ENCODE measurements at places on chromosomes 16 and 17.

GRCh38 chr16:74623839-74624235 lies 16.9 kb upstream of the GLG1 start:
- no peak for DNase-seq

GRCh38 chr16:58022601-58023371 lies 2.8 kb upstream of the MMP15 start:
- no peak for DNase-seq

DNA sequence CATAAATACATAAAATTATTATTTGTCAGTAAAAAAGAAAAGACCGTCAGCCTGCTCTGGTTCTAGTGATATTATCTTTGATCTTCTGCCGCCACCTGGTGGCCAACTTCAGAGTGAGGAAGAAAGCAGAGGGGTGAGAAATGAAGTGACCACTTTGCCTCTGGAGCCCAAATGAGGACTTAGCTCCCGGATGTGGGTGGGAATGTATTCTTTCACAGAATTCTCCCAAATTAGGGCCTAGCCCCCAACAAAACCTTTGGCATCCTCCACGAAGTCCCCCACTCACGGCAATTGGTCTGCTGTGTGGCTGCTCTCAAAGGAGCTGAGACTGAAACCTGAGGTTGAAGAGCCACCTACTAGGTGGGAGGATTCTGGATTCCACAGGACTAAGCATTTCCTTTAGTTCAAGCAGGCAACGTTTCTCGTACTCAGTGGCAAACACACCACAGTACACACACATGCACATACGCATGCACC lies 4.9 kb upstream of the ZNF267 start:
- peak; percentile 65 for DNase-seq

- no peak for DNase-seq
Measured at GRCh38 chr16:4283441-4283840, 10.6 kb upstream of the TFAP4 start.

- DNase-seq: no peak
Measured at GRCh38 chr17:72878975-72879660, 213.4 kb downstream of the SLC39A11 start.

GRCh38 chr16:23754594-23755483 lies at the start of gene CHP2:
Gene CHP2 (plus strand): TSS chr16:23755026. CDS start chr16:23755050, 24 bp downstream.
- no peak for DNase-seq

GRCh38 chr17:81513753-81514488 lies 1.3 kb upstream of the ACTG1 start:
- DNase-seq: no peak

Measured in stimulated activated CD8-positive, alpha-beta memory T cell treated with anti-CD3 and anti-CD28 coated beads, Interleukin-4, amount 100 ng/mL, for 1 hour (primary cell).